ENCODE measurements at places on chromosomes 5 and 9. TPM values are rescaled to one million over a fixed set of nuclear protein-coding genes. Genes with fewer than 3 reads are reported as not detected.

GRCh38 chr5:138078006-138078643, 5.7 kb upstream of the WNT8A start:
- no peaks in the 10 kb centered on the region for H3K36me3 ChIP-seq
- H3K27me3 ChIP-seq: no peaks in the 10 kb centered on the region
- H3K27ac ChIP-seq: no peak overlapping the region
- DNase-seq: no peak

DNA sequence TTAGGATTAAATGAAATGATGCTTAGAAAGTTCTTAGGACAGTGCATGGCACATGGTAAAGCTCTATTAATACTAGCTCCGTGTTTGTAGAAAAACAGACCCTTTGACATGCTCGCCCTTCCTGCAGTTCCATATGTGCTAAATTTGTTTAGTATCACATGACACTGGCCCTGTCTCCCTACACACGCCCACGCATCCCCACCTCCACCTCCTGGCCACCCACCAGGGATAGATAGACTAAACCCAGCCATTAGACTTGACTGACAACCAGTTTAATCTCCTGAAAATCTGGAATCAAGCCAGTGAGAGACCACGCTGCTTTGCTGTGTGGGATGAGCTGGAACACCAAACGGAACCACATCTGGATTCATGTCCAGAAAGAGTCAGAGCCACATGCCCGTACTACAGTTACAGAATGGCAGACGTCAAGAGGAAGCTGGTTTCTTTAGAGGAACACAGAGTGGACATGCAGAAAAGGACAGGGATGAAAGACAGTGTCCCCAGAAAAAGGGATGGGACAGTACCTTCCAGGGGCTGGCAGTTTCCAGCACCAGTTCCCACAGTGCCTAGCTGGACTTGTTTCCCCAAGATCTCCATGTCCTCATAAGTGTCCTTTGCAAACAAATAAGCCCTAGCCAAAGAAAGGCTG, 186.1 kb downstream of the PDZD2 start:
- H3K4me3 ChIP-seq: no peak overlapping the region
- no peaks in the 10 kb centered on the region for H3K4me1 ChIP-seq
- no peak overlapping the region for H3K27ac ChIP-seq
- H3K27me3 ChIP-seq: no peaks in the 10 kb centered on the region

DNA sequence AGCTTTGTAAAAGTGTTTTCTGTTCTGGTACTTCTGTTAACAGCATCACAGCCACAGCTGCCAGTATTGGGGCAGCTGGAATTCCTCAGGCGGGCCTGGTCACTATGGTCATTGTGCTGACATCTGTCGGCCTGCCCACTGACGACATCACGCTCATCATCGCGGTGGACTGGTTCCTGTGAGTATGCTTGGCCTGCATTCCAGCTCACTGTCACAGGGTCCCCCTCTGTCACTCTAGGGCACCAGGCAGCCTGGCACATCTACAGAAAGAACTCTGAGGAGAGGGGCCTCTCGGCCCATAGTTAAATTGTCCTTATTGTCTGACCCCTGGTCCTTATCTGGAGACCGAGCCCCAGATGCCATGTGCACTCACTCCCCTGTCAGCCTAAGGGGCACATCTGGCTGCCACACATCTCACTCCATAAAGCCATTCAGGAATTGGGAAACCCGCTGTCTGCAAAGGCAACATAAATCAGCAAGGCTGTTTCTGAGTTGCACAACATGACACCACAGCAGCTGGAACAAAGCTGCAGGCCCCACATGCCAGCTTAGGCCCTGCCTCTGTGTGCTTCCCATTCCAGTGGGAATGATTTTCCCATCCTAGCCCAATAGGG, 77.5 kb downstream of the SLC1A3 start:
- H3K36me3 ChIP-seq: no peaks in the 10 kb centered on the region
- H3K27ac ChIP-seq: no peak overlapping the region
- H3K4me1 ChIP-seq: no peaks in the 10 kb centered on the region
- DNase-seq: no peak

DNA sequence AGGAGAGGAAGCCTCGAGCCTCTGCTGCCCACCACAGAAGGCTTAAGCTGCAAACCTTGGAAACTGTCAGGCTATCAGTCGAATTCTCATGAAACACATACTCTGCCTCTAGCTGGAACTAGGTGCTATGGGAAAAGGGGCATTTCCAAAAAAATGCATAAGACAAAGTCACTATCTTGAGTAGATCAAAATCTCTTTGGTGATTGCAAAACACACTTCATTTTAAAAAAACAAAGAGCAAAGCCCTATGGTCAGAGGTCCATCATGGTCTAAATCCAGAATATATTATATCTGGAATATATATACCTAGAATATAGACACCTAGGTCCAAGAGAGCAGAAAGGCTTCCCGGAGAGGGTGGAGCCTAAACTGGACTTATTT, 59.8 kb downstream of the ENC1 start:
- H3K36me3 ChIP-seq: no peaks in the 10 kb centered on the region
- no peaks in the 10 kb centered on the region for H3K4me1 ChIP-seq
- no peak for DNase-seq
- no peak overlapping the region for H3K4me3 ChIP-seq
- no peaks in the 10 kb centered on the region for H3K27me3 ChIP-seq

DNA sequence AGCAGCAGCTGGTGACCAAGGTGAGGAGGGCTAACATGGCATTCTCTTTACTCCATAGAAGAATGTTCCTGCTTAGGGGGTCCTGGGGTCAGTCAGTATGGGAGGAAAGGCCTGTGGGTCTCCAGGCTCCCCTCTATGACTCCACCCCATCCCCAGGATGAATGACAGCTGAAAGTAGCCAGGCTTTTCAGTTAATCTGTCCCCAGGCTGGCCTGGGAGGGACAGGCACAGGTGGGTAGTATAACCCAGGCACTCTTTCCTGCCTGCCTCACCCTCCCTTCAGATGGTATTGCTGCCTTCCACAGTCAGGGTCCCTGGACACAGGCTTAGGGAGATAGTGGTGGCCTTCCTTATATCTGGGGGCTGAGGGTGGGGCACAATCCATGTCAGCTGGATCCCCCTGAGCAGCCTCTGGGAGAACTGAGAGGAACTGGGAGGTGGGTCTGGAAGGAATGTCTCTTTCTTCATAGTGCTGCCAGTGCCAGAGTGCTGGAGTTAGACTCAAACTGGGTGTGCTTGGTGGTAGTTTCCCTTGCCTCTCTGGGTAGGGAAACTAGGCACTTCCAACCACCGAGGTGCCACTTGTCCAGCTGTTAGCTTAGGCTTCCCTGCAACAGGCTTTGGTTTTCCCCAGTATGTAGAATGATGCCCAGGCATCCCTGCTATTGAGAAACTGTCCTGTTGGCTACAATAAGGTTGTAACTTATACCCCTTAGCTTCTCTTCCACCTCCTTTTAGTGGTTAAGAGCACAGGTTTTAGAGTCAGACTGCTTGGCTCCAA, 27.8 kb downstream of the LARP1 start:
- H3K27ac ChIP-seq: peak overlapping the region; percentile 46
- peaks cover 79% of the 10 kb centered on the region for H3K4me1 ChIP-seq
- no peaks in the 10 kb centered on the region for H3K27me3 ChIP-seq
- DNase-seq: no peak

GRCh38 chr5:133785182-133785581, 172.8 kb upstream of the FSTL4 start:
- no peak for DNase-seq
- no peak overlapping the region for H3K27ac ChIP-seq
- no peaks in the 10 kb centered on the region for H3K4me1 ChIP-seq
- H3K36me3 ChIP-seq: no peaks in the 10 kb centered on the region

DNA sequence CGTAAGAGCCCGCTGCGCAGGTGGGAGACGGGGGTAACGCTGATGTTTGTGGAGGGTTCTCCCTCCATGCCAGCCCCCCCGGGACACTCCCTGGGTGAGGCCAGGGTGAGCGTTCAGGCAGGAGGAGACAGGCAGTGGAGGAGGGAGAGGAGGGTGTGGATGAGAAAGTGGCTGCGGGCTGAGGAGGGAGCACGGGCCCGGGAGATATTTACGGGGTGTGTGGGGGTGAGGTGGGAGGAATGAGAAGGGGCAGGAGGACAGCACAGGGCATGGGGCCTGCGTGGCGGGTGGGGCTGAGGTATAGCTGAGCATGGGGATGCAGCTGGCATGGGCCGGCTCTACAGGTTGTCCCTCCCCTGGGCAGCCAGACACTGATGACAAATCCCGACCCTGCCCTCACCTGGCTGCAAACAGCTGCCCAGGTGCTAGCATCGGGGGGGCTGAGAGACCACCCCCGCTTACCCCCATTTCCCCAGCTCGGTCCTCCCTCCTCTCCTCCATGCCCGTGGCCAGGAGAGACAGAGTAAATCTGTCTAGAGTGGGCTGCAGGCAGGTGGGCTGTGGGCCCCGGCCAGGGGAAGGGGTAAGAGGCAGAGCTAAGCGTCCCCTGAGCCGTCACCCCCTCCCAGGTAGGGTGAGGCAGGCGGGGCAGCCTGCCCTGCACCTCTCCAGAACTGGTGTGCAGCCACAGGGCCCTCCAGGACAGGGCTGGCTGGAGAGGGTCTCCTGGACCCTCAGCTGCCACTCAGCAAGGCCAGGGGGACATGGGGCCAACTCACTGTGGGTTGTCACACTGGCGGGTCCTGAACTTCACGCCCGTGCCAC, 79.2 kb downstream of the ZNF354C start:
- H3K27me3 ChIP-seq: no peaks in the 10 kb centered on the region
- no peak for DNase-seq
- H3K36me3 ChIP-seq: no peaks in the 10 kb centered on the region
- no peak overlapping the region for H3K4me3 ChIP-seq

GRCh38 chr9:128685636-128686489, 3.2 kb upstream of the SET start:
- H3K36me3 ChIP-seq: no peaks in the 10 kb centered on the region
- peak overlapping the region; percentile 93 for H3K27ac ChIP-seq
- peak; percentile 62 for DNase-seq
- no peaks in the 10 kb centered on the region for H3K27me3 ChIP-seq
- H3K4me3 ChIP-seq: peak overlapping the region; percentile 33

GRCh38 chr9:109100543-109101201, 19.1 kb downstream of the TMEM245 start:
- H3K27me3 ChIP-seq: no peaks in the 10 kb centered on the region
- no peak for DNase-seq
- no peaks in the 10 kb centered on the region for H3K4me1 ChIP-seq
- peak overlapping the region; percentile 70 for H3K27ac ChIP-seq
- H3K36me3 ChIP-seq: peaks cover 22% of the 10 kb centered on the region

GRCh38 chr5:18466731-18467130, 832.5 kb downstream of the TAF11L14 start:
- H3K4me3 ChIP-seq: no peak overlapping the region
- H3K27ac ChIP-seq: no peak overlapping the region
- no peaks in the 10 kb centered on the region for H3K36me3 ChIP-seq

DNA sequence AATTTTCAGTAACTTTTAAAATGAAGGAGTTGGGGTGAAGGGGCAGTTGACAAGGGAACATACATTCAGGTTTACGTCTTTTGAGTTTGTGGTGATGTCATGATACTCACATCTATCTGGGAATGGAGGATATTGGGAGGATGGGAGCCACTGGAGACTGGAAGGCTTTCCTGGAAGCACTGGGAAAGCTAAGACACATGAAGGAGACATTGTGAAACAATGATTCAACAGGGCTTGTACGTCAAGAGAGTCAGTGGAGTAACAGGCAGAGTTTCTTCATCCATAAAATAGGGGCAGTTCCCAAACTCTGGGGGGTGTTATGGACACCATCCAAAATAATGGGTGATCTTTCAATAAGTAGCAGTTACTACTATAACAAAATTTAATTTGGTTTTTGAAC, 572.8 kb downstream of the CCDC171 start:
- H3K4me3 ChIP-seq: no peak overlapping the region
- DNase-seq: no peak
- H3K4me1 ChIP-seq: no peaks in the 10 kb centered on the region
- H3K36me3 ChIP-seq: no peaks in the 10 kb centered on the region
- H3K27me3 ChIP-seq: no peaks in the 10 kb centered on the region
- H3K27ac ChIP-seq: no peak overlapping the region

DNA sequence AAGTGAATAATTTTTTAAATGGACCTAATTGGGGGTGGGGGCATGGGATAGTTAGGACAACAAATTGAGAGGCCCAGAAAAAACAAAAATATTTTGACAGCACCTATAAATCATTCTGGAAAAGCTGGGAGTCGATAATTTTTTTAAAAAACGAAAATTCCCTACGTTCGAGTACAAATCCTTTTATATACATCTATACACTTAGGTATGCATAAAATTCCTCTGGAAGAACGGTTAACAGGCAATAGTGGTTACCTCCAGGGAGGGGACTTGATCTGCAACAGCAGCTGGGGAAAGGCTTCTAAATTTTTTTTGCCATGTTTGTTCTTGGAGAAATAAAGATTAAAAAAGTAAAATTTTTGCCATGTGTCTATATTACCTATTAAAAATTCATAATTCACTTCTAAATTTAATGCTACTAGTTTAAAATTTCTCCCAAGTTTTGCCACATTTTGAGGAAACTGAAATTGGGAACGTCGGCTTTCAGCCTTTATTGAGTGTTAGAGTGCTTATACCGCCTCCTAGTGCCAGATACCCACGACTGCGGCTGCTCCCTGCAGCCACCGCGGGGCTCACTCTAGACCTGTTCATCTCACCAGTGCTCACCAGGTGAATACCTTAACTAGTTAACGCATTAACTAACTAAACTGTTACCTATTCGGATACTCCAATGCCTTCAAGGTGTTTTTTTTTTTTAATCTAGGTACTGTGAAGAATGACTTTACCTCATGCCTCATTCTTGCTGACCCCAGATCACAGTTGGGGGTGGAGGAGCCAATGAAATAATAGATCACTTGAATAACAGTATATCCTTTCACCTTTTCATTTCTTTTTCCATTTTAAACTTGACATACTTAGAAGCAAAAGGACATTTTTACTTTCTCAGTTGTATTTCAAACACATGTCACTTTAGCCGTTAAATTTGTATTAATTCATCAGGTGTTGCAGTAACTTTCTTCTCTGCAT, 1.8 kb upstream of the BHMT start:
- no peak for DNase-seq
- no peaks in the 10 kb centered on the region for H3K27me3 ChIP-seq
- peaks cover 6% of the 10 kb centered on the region for H3K4me1 ChIP-seq
- no peak overlapping the region for H3K27ac ChIP-seq
- no peak overlapping the region for H3K4me3 ChIP-seq
- H3K36me3 ChIP-seq: no peaks in the 10 kb centered on the region

DNA sequence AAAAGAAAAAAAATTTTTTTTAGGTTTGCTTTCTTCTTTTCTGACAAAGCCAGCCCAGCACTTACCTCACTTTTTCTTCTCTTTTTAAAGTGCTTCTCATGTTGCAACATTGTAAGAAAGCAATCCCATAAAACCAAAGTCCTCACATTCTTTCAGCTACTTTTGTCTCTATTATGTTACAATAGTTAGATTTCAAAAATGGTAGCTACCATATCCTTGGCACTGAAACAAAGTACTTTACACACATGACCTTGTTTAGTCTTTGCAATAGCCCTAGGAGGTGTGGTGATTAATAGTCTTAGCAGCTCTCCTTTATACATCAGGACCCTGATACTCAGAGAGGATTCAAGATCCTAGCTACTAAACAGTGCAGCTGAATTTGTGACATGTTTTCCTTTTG, 23.5 kb upstream of the CARTPT start:
- H3K27me3 ChIP-seq: no peaks in the 10 kb centered on the region
- H3K36me3 ChIP-seq: no peaks in the 10 kb centered on the region
- no peak overlapping the region for H3K4me3 ChIP-seq
- no peaks in the 10 kb centered on the region for H3K4me1 ChIP-seq
- no peak overlapping the region for H3K27ac ChIP-seq

GRCh38 chr9:129351058-129351641, 173.1 kb upstream of the IER5L start:
- peak overlapping the region; percentile 80 for H3K27ac ChIP-seq
- no peak overlapping the region for H3K4me3 ChIP-seq
- H3K36me3 ChIP-seq: no peaks in the 10 kb centered on the region
- DNase-seq: no peak
- H3K4me1 ChIP-seq: no peaks in the 10 kb centered on the region

RPL35 gene
- 1,338 TPM for total RNA-seq

COL27A1 gene
- total RNA-seq: 7.6 TPM

IL13 gene
- not detected for total RNA-seq

PCA3 gene
- total RNA-seq: not detected

SCGB3A2 gene
- total RNA-seq: not detected
